CD4-positive, alpha-beta T cell treated with Interleukin-21 for 1 hour (primary cell): ENCODE measurements at places on chromosomes 12 and 14.

- no peak for DNase-seq
These were observed 34.4 kb downstream of the LIMA1 start for GRCh38 chr12:50248883-50249282.

- no peak for DNase-seq
These were observed 159.9 kb upstream of the FRMD6 start for GRCh38 chr14:51491776-51492175.

GRCh38 chr12:51865757-51866270 is 17.3 kb upstream of the FIGNL2 start:
- DNase-seq: no peak

- DNase-seq: peak; percentile 30
These were observed 1.1 kb upstream of the TM9SF1 start for GRCh38 chr14:24196071-24197055.

GRCh38 chr12:26238341-26239121 is 43.2 kb downstream of the SSPN start:
- no peak for DNase-seq

DNA sequence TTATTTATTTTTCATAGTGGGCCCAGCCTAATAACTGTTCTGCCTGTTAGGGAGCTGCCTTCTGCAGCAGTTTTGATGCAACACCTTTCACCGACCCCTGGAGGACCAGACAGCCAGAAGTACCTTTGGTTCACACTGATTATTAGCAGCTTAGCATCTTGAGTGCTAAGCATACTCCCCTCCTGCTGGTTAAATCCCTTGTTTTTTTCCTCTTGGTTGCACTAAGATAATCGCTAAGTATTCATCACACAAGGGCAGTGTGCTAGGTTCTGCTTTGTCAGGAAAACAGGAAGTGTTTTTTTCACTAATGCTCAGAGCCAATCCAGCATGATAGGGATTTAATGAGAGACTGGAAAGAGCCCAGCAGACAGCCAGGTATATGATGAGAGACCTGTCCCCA is 437.0 kb downstream of the FUT8 start:
- no peak for DNase-seq

DNA sequence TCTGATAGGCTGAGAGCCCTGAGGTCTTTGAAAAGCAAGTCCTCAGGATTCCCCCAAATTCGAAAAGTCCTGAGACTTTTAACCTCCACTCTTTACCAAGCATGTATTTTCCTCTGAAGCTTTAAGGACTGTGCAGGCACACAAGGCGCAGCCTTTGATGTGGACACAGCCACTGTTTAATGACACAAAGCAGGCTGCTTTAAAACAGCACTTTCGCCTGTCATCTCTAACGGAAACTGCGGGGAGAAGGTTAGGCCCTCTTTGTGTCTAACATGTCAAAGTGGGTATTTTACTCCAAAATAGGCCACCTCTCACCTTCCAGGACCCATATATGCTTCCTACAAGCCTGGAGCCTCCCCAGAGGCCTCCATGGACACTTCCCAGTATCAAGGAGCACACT is 159.2 kb downstream of the GCH1 start:
- no peak for DNase-seq

GRCh38 chr12:49515266-49515665 is 23.6 kb upstream of the KCNH3 start:
- DNase-seq: no peak

DNA sequence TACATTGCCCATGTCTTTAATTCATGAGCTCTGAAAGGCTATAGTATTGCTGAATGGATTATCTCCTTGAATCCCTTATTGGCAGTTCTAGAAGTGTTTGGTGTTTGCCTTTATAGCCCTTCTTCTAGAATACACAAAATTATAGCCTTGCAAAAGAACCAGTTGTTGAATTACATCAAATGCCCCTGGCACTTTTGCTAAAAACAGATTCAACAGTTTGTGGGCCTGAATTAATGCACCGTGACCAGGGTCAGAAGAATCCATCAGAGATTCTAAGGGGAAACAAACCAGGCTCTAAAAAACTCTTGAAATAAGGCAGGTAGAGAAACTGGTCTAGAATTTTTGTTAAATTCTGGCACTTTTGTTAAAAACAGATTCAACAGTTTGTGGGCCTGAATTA is 197.8 kb downstream of the SOX5 start:
- DNase-seq: no peak

DNA sequence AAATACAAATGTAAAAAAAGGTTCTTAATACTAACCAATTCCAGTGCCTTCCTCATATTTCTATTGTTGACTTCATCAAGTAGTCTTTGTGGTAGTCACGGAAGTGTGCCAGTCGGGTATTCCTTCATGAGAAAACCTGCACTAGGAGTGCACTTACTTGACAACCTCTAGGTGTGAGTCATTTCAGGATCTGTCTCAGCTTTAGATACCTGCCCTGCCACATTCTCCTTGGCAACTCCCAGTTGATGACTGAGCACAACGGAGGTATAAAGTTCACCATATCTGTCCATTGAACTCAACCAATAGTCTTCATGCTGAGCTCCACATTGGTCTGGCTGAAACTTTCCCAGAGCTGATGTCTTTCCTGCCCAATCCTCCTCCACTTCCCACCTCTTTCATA is 215.7 kb downstream of the SYT10 start:
- DNase-seq: no peak

DNA sequence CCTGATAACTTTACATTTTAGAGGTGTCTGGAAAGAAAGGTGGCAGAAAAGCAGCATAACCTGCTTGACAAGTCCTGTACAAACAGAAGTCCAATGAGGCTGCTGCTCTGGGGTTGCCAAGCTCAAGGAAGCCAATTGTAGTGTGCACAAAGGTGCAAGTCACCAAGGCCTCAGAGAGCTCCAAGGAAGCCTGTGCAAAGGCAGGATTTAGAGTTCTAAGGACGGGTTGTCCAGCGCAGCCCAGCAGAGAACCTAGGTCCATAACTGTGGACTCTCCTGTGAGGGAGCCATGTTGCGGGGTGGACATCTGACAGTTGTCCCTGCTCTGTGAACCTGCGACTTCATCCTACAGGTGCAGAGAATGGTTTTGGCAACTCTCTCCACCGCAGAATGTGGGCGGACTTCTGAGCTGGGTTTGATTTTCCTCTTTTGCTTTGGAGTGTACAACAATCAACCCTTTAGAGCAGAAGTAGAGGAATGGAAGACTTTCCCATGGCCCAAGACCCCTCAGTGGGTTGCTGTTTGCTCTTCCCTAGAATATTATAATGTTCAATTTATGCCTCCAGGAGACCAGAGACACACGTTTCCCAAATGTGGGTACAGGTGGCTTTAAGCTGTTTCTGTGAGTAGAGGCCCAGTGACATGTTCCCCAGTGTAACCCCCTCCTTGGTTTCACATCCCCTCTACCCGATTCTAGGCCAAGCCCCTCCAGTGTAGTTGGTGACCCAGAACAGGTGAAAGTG is 81.0 kb downstream of the ETV6 start:
- no peak for DNase-seq

DNA sequence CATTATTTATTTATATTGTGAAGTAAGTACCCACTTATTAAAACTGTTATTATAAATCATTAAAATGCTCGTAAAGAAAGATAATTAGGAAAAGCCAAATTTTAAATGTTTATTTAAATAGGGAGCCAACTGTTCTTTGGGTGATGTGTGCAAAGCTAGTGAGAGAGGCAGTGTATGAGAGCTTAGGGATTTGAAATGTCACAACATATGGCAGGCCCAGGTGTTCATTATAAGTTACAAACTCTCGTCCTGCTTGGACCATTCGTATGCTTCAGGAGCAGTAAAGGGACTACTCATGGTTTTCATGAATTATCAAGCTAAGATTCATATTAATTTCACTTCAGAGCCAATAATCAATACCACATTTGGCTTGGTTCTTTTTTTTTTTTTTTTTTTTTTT is 154.5 kb downstream of the TGFB3 start:
- DNase-seq: no peak

DNA sequence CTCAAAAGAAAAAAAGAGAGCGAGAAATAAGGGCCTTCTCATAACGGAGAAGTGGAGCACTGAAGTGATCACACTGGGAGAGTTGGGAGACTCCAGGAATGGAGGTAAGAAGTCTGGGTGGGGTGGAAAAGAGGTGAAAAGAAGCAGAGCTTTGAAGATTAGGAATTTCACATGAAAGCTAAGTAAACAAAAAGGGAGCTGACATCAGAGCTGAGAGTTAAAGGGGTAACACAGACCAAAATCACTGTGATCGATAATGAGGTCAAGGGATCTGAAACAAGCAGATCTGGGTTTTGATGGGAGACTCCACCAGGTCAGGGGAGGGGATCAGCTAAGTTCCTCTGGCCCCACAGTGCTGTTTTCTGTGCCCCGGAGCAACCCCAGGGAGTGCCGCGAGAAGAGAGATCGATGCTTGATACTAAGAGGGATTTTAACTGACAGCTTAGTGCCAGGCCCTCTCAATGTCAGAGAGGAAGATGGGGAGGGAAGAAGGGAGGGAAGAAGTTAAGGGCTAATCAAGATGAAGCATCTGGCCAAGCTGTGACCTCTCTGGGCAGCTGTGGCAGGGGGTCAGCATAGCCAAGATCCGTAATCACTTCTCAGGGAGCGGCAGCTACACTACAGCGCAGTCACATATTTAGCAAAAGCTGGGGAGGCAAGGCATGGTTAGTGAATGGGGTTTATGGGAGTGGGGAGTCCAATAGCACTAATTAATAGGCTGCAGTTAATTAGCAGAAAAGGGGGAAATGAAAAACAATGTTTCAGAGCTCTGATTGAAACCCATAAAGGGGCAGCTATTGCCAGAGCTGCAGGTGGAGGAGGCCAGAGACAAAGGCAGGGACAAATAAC is 8.0 kb downstream of the AQP6 start:
- DNase-seq: no peak

DNA sequence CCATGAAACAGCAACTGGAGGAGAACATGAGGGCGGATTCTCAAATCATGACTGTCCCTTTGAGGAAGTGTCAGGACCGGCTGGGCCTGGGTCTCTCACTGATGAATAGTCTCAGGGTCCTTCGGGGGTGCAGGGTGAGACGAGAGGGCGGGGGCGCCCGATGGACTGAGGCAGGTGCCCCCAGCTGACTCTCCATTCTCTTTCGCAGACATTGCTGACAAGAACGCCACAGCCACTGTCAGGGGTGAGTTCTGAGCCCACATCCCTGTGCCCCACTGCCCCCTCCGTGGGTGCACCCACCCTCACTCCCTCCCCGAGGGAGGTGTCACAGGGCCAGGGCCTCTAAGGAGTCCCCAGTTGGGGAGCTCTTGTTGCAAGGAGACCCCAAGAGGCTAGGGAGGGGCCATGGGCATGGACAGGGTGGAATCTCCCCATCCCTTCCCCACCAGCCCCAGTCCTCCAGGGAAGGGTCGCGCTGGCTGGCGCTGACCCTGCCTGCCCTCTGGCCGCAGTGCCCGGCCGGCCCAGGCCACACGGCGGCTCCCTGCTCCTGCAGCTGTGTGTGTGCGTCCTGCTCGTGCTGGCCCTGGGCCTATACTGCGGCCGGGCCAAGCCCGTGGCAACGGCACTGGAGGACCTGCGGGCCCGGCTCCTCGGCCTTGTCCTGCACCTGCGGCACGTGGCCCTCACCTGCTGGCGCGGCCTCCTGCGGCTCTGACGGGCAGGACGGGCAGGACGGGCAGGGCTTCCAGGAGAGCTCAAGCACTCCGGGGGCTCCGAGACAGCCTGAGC is 8.7 kb downstream of the C14orf180 start:
- DNase-seq: no peak

GRCh38 chr14:34810028-34810427 is 65.1 kb downstream of the BAZ1A start:
- DNase-seq: no peak

DNA sequence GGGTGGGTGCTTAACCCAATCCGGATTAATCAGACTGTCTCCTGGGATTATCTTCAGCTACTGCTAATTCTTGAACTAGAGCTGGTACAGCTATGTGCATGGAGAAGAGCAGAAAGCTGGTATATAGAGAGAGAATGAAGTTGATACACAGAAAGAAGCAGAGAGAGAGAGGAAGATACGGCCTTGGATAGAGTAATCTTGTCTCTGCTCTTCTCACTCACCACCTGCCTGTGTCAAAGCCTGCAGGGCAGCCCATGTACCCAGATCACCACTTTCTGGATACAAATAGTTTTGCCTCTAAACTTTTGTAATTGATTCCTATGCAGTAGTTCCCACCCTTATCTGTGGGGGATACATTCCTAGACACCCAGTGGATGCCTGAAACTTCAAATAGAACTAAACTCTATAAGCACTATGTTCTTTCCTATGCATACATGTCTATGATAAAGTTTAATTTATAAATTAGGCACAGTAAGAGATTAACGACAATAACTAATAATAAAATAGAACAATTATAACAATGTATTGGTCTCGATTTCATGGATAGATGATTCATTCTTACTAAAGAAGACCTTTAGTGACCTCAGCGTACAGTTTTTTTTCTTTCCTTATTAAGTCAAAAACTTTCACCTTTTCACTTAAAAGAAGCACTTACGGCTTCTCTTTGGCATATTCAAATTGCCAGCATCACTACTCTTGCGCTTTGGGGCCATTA is 45.5 kb downstream of the YEATS4 start:
- no peak for DNase-seq

DNA sequence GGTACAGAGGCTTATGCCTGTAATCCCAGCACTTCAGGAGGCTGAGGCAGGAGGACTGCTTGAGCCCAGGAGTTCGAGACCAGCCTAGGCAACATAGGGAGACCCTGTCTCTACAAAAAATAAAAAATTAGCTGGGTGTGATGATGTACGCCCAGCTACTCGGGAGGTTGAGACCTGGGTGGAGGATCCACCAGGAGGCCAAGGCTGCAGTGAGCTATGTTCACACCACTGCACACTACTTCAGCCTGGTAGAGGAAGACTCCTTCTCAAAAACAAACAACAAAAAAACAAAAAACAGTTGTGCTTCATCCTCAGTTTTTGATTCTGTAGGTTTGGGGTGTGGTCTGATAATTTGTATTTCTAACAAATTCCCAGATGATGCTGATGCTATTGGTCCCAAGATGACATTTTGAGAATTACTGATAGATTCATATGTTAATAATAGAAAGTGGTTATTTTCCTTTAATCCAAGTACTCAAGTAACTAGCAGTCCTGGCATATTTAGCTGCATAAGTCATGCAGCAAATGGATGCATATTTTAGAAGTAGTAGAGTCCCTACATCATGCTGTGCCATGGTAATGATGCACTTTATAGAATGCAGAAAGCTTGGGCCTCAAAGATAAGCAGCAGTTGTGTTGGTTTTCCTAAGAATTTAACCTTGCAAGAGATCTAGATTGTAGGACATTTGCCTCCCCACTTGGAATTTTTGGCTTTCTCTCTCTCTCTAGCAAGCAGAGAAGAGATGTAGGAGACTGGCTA is 76.1 kb upstream of the PAWR start:
- no peak for DNase-seq

DNA sequence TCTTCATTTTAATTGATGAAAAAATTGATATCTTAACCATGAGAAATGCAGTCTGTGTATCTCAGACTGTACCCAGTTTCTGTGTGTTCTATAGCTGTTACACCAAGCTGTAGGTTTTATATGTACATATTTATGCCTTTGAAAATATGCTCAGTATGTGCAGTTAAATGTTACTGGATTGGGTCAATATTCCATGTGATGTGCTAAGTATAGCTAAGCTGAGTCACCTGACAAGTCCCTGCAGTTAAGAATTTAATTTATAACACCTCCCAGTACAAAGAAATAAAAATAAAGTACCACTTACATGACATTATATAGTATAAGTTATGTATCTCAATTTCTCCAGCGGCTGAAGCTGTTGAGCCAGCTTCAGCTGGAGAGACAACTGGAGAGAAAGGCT is 984.0 kb downstream of the GALC start:
- no peak for DNase-seq

GRCh38 chr12:3045989-3046388 is 31.2 kb upstream of the TSPAN9 start:
- DNase-seq: no peak
